ENCODE measurements at places on chromosomes 6 and 20.

- DNase-seq: no peak
Observed at GRCh38 chr20:5061213-5061612, 58.5 kb downstream of the PCNA start.

GRCh38 chr20:5056801-5057599 is 55.7 kb upstream of the SLC23A2 start:
- DNase-seq: no peak

DNA sequence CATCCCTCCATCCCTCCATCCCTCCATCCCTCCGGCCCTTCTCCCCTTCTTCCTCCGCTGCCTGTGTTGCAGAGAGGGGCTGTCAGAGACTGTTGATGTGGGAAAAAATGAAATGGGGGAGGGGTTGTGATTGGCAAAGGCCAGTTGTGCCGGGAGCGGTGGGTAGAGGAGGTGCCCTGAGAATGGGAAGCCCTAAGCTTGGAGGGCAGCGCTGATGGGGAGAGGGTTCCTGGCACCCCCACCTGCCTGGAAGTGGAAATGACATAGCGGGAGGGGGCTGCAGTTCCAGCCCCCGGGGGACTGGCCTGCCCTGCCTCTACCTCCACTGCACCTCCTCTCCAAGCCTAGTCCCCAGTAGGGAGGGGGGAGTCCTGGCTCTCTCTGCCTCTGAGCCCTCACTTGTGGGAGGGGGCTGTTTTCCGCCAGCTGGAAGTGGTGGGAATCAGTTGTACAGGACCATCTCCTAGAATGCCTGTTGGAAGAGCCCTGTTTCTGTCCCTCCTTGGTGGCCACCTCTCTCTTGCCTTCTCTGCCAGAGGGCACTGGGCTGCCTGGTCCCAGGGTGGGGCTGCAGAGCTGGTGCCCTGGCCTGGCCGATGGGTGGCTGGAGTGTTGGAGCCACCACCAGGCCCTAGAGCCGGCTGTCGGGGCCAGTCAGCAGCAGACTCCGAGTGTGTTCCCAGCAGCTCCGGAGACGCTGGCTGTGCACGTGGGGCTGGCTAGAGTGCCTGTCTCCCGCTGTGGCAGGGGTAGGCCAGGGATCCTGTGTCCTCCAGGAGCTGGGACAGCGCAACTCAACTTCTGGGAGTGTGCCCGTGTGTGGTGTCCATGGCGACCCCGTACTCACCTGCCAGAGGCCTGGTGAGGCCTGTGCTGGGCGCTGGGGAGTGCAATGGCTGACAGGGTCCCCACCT is 1.5 kb downstream of the DLGAP4 start:
- DNase-seq: no peak

DNA sequence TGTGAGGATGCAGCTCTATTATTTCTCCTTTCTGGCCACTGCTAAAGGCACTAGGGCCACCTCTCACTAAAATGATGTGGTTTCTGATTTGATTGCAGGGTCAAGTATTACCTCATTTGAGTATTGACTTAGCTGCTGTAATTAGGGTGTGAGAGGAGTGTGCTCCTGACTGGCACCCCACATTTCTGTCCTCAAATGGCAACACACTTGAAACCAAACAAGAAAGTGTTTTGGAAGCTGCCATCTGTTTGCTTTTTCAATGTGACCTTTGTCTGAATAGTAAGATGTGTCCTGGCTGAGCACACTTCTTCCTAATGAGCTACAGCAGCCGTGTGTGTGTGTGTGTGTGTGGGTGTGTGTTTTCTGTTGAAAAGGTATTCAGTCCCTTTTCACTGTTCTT is 62.8 kb upstream of the SCP2D1 start:
- DNase-seq: peak; percentile 45

DNA sequence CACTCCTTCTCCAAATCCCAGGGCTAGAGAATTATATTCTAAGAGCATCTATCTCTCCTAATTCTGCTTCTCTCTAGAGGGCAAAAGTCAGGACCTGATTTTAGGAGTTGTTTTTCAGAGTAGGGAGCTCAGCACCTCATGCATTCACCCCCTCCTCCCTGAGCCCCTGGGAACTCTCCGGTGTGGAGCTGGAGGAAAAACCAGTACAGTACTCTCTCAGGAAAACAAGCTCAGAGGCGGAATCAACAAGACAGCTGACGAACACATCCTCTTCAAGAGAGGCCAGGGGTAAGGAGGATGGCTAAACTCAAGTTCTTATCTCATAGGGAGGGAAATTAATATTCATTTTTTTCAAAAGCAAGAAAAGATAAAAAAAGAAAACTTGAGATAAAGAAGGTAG is 120.1 kb upstream of the CDYL start:
- DNase-seq: no peak

DNA sequence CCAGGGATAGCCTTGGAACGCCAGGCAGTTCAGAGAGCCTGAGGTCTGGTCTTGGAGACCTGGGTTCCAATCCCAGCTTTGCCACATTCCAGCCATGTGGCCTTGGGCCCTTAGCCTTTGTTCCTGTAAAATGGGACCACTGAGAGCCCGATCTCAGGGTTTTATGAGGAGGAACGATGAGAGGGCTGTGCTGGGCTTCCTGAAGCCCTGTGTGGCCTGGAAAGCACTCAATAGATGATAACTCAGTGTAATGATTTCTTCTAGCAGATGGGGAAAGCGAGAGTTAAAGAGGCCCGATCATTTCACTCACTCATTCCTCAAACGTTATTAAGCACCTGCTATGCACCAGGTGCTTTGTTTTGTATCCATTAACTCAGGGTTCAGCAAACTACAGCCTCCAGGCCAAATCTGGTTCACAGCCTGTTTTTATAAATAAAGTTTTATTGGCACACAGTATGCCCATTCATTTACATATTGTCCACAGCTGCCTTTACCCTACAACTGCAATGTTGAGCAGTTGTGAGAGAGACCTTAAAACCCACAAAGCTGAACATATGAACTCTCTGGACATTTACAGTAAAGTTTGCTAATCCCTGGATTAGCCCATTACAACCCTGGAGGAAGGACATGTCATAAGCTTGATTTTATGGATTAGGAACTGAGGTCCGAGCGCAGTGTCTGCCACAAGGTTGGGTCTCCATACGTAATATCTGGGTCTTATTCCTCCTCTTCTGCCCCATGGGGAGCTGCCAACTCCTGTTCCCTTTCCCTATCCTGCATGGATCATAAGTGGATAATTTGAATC is 90.4 kb downstream of the CEBPB start:
- no peak for DNase-seq

GRCh38 chr20:13813910-13814309 is 29.1 kb downstream of the NDUFAF5 start:
- DNase-seq: no peak

DNA sequence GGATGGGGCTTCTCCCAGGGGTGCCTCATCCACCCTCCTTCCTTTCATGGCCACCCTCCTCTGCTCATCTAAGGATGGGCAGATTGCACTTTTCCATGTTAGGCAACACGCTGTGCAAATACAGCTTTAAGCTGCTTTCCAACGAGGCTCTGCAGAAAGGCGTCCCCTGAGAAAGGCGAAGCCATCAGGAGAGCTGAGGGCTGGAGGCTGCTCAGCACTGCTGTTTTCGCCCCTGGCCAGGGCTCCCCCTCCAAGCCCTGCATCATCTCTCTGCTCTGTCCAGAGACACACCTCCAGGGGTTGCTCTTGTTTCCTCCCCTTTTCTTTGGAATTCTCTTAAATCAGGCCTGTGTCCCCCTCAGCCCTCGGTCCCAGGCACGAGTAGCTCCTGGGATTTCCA is 526.1 kb downstream of the CDH26 start:
- DNase-seq: no peak

GRCh38 chr6:106126482-106126881 is 40.3 kb downstream of the PRDM1 start:
- DNase-seq: no peak

GRCh38 chr20:58039274-58040092 is 189.0 kb downstream of the ANKRD60 start:
- no peak for DNase-seq

DNA sequence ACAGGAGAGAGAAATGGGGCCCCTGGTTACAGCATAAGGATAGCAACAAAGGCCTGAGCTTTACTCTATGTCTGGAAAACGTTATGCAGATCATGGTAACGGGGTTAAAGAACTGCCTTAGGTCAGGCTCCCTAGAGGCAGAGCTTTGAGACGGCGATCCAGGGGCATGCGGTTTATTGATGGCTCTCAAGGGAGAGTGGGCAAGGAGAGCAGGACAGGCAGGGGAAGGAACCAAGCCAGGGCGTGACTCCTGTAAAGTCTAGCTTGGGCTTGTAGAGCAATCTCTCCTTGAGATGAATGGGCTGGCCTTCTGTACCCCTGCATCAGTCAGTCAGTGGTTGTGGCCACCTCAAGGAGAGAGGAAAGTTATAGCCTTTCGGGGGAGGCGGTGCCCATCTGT is 12.5 kb upstream of the FERMT1 start:
- DNase-seq: no peak

- DNase-seq: no peak
Observed at GRCh38 chr6:79239536-79240168, 5.2 kb upstream of the HMGN3 start.

DNA sequence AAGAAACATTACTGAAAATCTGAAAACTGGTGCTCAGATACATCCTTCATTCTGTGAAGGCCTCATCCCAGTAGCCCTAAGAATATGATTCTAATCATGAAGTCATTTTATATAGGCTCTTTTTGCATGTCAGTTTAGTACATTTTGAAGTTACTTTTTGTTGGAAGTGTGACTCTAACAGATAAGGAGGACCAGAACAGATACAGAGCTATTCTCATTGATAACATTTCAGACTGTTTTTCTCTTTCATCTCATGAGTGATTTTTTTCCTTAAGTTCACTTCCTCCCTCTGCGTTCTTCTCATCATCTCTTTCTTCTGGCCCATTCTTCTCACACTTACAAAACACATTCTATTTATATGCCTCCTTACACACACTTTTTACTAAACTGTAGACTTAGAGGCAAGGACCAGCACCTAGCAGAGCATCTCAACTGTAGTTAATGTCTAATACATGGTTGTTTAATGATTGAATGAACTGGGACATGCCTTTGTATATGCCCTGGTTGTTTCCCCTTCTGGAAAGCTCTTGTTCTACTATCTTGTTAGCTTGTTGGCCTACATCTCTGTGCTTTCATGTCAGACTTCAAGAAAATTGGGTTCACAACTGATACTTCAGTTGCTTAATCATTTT is 8.7 kb downstream of the CTNNBL1 start:
- DNase-seq: no peak

DNA sequence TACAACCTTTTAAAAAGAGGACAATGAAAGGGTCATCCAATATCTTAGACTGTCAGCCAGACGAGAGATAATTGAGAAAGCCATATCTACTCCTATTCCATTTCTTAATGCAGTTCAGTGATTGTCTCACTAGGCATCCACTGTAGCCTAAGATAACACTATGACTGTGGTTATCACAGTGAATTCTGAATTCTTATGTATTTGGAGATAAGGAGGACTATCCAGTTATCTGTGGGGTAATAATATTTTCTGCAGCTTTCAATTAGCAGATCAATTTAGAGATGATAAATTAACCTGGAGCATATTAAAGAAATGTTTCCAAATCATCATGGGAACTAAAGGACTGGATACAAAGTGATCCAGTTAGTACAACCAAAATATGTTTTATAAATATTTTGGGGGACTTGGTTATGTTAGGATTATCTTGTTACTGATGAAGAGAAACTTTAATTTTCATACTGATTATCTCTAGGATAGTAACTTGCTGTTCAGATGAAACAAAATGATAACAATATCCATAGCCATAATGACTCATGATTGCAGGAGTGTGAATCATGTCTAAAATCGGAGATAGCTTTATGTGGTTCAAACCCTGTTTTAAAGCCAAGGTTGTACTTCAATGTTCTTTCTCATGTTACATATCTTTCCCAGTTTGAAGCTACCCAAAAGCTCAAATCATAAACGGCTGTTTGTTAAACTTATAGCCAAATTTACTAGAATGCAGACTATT is 1152.0 kb downstream of the HACE1 start:
- no peak for DNase-seq

GRCh38 chr20:48231253-48231930 is 446.1 kb upstream of the SULF2 start:
- DNase-seq: no peak

DNA sequence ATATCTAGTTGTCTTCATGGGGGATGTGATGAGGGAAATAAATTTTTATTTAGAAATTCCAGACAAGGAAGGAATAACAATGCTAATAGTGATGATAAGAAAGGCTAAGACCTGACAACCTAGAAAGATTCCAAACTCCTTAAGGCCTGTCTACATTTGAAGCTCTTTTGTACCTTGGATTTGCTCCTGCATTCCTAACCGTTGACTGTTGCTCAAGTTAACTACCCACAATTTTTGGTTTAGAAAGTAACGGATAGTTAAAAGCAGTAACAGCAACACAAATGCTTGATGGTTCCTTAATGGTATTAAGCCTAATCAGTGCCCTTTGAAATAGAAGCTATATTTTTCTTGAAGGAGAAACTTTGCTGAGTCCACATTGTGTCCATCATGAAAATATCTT is 52.9 kb downstream of the TRMT11 start:
- no peak for DNase-seq

DNA sequence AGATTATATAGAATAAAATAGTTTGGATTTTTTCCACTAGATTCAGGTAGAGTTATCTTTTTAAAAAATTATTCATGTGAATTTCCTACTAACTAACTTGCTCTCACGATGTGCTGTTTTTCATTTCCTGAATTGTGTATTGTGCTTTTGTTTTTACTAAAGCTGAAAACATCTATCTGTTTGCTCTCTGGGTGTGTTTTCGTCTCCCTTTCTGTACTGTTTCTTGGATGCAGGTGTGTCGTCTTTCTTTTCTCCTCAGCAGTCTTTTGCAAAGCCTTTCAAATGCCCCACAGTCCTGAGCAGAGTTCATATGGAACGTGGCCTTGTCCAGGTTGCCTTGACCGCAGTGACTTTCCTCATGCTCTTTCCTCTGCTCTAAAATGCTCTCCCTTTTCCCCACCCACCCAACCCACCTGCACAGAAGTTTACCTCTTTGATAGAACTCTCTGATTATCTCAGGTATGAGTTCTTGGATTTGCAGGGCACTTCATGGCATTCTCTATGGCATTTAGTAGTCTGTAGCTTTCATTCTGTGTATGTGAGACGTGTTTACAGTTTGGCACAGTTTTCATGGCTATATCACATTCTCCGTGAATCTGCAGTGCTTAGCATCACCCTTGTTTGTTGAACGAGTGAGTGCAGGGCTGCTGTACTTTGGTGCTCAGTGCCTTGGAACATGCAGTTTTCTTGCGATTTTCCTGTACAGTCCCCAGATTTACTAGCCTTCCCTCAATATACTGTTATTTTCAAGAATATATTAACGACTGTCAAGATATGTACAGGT is 77.1 kb downstream of the FARS2 start:
- DNase-seq: no peak

Measured in NCI-H510A treated with DMSO at 0.1 percent for 48 hours (cell line).